ENCODE measurements at places on chromosomes 7 and 10. TPM values are rescaled to one million over a fixed set of nuclear protein-coding genes. Genes with fewer than 3 reads are reported as not detected.
A peak's percentile ranks its signal among the peaks of the same experiment; 100 is the strongest.

DNA sequence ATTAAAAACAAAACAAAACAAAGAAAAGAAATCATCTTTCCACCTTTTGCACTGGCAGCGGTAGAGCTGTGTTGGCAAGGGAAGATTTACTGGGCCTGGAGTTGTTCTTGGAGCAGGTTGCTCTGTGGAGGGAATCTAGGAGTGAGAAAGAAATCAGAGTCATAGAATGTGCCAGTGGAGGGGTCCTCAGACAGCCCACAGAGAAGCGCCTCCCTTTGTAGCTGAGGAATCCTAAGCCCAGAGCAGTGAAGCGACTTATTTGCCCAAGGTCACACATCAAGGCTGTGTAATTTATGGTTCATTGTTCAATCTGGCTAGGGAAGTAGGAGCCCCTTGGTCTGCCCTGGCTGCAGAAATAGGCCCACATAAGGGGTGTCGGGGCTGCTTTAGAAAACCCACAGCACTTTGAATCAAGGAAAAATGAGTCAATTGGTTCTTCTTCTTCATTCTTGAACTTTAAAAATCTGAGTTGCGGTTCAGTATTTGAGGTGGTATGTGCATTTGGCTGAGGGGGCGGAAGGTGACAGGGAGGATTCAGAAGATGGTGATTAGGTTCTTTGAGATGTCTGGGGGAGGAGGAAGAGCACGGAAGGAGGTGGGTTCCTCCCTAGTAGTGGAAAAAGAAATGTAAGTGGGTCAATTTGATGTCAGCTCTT, 253.7 kb downstream of the PTEN start:
- H3K27me3 ChIP-seq, result no peaks in the 10 kb centered on the region
- no peak for DNase-seq
- peaks cover 16% of the 10 kb centered on the region for H3K4me1 ChIP-seq
- no peak overlapping the region for H3K4me3 ChIP-seq
- no peak overlapping the region for H3K27ac ChIP-seq

GRCh38 chr7:107836237-107837144, 33.5 kb upstream of the SLC26A3 start:
- H3K27me3 ChIP-seq, result no peaks in the 10 kb centered on the region
- H3K4me1 ChIP-seq, result no peaks in the 10 kb centered on the region
- no peak for DNase-seq
- no peak overlapping the region for H3K27ac ChIP-seq
- no peak overlapping the region for H3K4me3 ChIP-seq
- H3K36me3 ChIP-seq, result no peaks in the 10 kb centered on the region

GRCh38 chr10:128064108-128064969, 61.9 kb downstream of the MKI67 start:
- peaks cover 29% of the 10 kb centered on the region for H3K36me3 ChIP-seq
- no peaks in the 10 kb centered on the region for H3K27me3 ChIP-seq
- peak; percentile 79 for DNase-seq
- no peak overlapping the region for H3K4me3 ChIP-seq
- H3K27ac ChIP-seq, result peak overlapping the region; percentile 89

GRCh38 chr7:123727071-123727837, 21.5 kb downstream of the WASL start:
- H3K4me1 ChIP-seq, result peaks cover 19% of the 10 kb centered on the region
- H3K27ac ChIP-seq, result no peak overlapping the region
- no peaks in the 10 kb centered on the region for H3K36me3 ChIP-seq
- no peaks in the 10 kb centered on the region for H3K27me3 ChIP-seq

GRCh38 chr7:48839108-48839507, 85.2 kb upstream of the CDC14C start:
- no peak overlapping the region for H3K27ac ChIP-seq
- H3K4me1 ChIP-seq, result no peaks in the 10 kb centered on the region
- no peak overlapping the region for H3K4me3 ChIP-seq
- H3K27me3 ChIP-seq, result no peaks in the 10 kb centered on the region
- DNase-seq, result no peak
- no peaks in the 10 kb centered on the region for H3K36me3 ChIP-seq

The NPTX2 gene
- 1.3 TPM for total RNA-seq

The HOXA2 gene
- 2.1 TPM for total RNA-seq

Data from upper lobe of left lung (tissue), 6 donors.